ENCODE measurements at places on chromosomes 4 and X.

- no peak for DNase-seq
Observed at GRCh38 chr4:62683799-62684566, 1483.9 kb downstream of the ADGRL3 start.

DNA sequence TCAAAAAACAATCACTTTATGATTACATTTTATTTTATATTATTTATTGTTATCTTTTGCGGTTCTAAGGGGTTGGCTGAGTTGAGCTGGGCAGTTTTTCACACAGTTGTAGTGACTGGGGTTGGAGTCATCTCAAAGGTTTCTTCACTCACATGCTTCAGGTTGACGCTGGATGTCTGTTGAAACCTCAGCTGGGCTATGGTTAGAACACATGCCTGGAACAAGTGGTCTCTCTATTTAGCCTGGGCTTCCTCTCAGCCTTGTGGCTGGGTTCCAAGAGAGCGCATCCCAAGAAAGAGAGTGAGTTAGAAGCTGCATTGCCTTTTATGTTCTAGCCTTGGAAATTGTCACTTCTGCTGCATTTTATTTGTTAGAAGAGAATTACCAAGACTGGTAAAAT lies 87.4 kb downstream of the CBLL2 start:
- DNase-seq, result no peak

GRCh38 chrX:74465424-74465823 lies 44.1 kb downstream of the SLC16A2 start:
- DNase-seq, result no peak

- no peak for DNase-seq
Observed at GRCh38 chr4:109389369-109390114, 44.1 kb upstream of the SEC24B start.

- no peak for DNase-seq
Observed at GRCh38 chrX:155070038-155070437, 898 bp downstream of the CMC4 start.

DNA sequence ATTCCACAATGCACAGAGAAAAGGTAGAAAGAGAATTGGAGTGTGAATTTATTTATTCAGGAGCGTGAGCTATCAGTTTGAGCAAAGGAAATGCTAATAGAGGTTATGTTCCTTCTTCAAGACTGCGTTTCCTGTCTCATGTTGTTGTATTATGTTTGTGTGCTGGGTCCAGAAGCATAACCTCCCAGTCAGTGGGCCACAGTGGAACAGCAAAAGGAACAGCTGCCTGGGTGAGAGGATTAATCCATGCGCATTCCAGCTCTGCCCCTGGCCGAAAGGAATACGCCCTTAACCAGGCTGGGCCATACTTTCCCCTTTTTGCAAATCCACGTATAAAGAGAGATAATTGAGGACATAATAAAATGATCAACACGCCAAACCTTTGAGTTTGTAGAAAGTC lies 32.4 kb upstream of the ARX start:
- no peak for DNase-seq

DNA sequence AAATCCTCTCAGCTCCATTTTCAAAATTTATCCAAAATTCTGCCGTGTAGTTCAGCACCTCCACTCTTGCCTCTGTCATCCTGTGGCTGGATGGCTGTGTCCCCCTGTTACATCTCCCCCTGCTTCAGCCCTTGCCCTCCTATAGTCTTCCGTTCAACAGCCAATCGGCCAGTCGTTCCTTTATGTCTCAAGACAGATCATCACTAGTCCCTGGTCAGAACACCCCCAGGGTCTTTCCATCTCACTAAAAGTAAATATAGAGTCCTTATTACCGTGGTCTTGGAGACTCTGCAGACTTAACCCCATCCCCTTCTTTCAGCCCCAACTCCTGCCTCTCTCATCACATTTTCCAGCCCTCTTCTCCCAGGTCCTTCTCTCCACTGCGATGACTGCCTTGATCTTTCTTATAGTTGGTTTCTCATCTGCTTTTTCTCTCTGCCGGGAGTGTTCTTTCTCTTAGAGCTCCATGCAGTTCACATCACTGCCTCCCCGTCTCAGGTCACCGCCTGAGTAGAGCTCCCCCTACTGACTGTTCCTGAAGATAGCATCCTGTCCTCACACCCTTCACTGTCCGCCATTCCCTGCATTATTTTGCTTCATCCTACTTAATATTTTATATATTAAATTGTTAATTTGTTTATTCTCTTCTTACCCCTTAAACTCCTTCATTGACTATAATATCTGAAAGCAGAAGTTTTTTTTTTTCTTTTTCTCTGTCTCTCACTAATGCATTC lies 736.9 kb upstream of the MAGEB2 start:
- DNase-seq, result no peak

- no peak for DNase-seq
Observed at GRCh38 chrX:72394518-72395170, 88.9 kb upstream of the CITED1 start.

GRCh38 chrX:45306794-45307193 lies 106.1 kb upstream of the DIPK2B start:
- no peak for DNase-seq

DNA sequence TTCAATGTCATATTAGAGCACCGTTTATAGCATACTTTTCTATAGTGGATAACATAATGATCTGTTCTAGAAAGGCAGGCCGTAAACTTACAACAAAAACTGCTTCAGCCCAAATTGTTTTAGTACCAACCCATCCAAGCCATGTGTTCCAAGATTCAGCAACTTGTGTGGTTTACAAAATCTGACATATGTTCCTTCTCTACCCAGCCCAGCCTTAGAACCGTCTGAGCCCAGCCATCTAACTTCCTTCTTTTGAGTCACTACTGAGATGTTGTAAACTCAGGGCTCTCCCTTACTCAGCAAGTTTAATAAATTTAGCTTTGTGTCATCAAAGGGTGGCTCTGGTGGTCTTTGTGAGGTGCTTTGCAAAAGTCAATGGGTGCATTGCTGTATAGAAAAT lies 32.4 kb upstream of the REPS2 start:
- DNase-seq, result no peak

GRCh38 chr4:38765382-38765781 lies 17.4 kb downstream of the TLR10 start:
- no peak for DNase-seq

GRCh38 chr4:147927377-147928137 lies 195.7 kb downstream of the ARHGAP10 start:
- DNase-seq, result no peak

DNA sequence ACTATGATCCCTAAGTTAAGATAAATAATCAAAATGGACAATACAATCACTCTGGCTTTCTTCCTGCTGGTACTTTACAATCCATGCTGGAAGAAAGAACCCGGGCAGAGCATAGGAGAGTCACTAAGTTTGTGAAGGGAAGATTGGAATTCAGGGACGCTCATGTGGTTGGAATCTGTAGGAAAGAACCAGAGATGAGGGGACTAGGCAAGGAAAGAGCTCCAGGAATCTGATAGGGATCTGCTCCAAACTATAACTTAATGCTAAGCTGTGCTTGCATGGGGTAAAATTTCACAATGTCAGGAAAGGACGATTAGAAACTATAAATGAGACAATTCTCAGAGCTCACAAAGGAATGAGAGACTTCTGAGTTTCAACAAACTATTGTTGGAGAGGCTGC lies 167.5 kb downstream of the ADGRA3 start:
- DNase-seq, result no peak

DNA sequence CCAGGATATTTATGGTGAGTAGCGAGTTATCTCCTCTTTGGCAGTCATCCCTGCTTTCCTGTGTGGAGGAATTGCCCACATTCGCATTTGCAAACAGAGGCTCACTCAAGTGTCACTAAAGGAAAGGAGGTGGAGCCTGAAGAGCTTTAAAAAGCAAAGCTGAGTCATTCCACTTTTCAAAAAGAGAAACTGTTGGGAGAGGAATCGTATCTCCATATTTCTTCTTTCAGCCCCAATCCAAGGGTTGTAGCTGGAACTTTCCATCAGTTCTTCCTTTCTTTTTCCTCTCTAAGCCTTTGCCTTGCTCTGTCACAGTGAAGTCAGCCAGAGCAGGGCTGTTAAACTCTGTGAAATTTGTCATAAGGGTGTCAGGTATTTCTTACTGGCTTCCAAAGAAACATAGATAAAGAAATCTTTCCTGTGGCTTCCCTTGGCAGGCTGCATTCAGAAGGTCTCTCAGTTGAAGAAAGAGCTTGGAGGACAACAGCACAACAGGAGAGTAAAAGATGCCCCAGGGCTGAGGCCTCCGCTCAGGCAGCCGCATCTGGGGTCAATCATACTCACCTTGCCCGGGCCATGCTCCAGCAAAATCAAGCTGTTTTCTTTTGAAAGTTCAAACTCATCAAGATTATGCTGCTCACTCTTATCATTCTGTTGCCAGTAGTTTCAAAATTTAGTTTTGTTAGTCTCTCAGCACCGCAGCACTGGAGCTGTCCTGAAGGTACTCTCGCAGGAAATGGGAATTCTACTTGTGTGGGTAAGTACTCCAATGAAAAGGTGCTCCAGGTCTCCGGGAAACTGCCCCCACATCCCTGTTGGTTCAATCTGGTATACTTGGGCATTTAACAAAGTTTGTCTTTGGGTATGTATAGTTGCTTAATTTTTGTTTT lies at the start of gene EGF:
EGF (plus strand) TSS at position 178 of the 890 bp plus-strand sequence; CDS start at position 631, 453 bp downstream.
- DNase-seq, result no peak

DNA sequence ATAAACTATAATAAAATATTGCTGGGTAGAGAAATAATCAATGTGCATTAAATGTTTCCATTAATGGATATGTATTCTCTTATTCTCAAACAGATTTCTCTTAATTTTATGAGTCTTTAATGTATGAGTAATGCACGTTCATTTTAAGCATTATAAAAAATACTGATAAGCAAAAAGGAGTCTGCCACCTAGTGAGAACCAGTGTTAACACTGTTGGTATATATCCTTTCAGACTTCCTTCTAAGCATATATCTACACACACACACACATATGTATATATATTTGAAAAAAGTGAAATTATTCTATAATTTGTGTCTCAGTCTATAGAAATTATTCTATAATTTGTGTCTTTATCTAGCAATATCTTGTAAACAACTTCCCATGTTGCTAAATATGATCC lies 49.9 kb upstream of the MTMR1 start:
- DNase-seq, result no peak

- no peak for DNase-seq
Observed at GRCh38 chr4:2733001-2733843, 22.9 kb downstream of the TNIP2 start.

DNA sequence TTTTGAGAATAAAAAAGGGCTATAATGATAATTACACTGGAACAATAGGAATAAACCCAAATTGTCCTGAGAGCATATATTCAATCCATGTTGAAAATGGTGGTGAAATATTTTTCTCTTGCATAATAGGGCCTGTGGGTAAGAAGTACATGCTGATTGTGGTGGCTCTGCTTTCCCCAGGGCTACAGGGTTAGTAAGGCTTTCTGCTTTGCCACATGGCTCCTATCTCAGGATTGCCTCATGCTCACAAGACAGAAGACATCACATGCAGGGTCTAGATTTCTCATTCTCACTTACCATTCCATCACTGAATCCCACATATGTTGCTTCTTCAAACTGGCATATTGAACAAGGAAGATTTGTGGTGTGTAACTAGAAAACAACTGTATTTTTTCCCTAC lies 12.4 kb upstream of the VEGFC start:
- no peak for DNase-seq

DNA sequence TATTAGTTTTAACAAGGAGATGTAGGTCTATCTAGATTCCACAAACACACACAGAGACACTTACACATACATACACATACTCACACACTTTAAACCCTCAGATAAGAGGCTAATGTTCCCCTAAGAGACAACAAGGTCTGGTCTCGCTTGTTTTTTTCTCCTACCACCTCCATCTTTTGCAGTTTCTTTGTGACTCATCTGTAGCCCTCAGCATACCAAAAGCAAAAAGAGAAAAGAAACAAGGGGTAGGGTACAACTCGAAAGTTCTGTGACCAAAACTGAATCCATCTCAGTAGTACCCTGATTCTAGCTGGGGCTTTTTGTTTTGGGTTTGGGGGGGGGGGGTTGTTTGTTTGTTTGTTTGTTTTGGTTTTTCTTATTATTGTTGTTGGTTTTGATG lies 12.2 kb upstream of the EXOSC9 start:
- DNase-seq, result no peak

GRCh38 chr4:47465004-47465403 lies 1.5 kb upstream of the COMMD8 start:
- no peak for DNase-seq

DNA sequence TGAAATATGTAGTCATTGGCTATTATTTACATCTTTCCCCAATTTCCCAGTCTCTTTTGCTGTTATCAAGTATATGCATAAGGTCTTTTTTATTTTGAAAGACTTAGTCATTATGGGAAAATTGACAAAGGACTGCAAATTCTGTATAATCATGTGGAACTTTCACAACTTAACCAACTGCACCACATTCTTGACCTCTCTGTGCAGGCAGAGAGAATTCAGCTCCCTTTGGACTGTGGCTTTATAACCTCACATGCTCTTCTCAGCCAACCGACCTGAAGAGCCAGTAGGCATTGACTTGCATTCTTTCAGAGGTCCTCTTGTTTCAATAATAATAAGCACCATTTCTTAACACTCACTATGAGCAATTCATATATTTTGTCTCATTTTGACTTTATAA lies 66.9 kb downstream of the ANXA3 start:
- no peak for DNase-seq

- no peak for DNase-seq
Observed at GRCh38 chr4:12519426-12519825, 964.7 kb downstream of the RAB28 start.

- no peak for DNase-seq
Observed at GRCh38 chrX:47573341-47574075, 8.7 kb upstream of the TIMP1 start.

- peak; percentile 34 for DNase-seq
Observed at GRCh38 chrX:132489578-132490419, 961 bp upstream of the MBNL3 start.

DNA sequence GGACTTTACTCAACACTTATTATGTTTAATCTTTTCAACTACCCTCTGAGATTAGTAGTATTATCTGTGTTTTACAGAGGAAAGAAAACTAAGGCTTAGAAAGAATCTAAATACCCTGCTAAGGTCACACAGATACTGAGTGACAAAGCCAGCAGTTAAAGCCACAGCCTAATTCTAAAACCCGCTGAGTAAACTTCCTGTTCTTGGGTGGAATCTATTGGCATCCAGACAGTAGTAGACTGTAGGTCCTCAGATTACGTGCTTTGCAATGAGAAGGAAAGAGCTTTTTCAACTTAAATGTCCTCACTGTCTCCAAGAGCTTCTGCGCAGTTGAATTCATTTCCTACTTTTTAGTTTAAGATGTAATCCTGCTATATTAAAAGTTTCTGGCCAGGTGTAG lies 126.0 kb downstream of the TENM3 start:
- no peak for DNase-seq

DNA sequence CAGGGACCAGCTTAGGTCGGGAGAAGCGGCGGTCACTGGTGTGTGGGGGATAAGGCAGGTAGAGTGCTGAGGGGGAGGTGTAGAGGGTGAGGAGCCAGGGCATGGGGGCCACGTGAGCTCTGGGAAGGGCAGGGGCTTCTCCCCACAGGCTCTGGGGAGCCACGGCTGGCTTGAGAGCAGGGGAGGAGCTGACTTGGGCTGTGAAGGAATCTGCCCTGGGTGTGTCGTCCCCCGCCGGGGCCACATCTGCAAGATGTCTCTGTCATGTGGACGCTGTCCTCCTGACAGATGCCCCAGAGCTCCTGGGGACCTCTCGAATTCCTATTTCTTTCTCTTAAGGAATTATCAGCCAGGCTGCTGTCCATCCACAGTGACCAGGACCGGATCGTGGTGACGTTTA lies 15.0 kb downstream of the SH3TC1 start:
- DNase-seq, result no peak

GRCh38 chrX:135328421-135329005 lies 19.2 kb downstream of the ETDC start:
- no peak for DNase-seq

Data from T-helper 9 cell (primary cell).